ENCODE measurements at places on chromosomes 5 and 9. TPM values are rescaled to one million over a fixed set of nuclear protein-coding genes. Genes with fewer than 3 reads are reported as not detected.
A peak's percentile ranks its signal among the peaks of the same experiment; 100 is the strongest.

GRCh38 chr9:72445306-72445995, 76.0 kb upstream of the TMC1 start:
- DNase-seq: no peak

- DNase-seq: no peak
Observed at GRCh38 chr5:75277463-75277862, 40.8 kb upstream of the ANKRD31 start.

DNA sequence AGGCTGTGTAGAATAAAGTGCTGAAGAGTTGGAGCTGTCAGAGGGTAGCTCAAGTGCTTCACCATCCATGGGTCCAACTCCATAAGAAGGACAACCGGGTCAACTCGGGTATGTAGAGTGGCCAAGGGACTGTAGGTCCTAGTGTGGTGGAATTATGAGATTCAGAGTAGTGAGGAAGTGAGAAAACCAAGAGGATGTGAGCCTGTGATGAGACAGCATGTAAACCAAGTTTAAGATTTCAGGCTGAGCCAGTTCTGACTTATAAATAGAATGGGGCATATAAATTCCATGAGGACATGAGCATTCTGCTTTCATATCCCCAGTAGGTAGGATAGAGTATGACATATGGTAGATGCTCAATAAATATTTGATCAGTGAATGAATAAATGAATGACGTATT, 96.3 kb downstream of the CFAP95 start:
- no peak for DNase-seq

DNA sequence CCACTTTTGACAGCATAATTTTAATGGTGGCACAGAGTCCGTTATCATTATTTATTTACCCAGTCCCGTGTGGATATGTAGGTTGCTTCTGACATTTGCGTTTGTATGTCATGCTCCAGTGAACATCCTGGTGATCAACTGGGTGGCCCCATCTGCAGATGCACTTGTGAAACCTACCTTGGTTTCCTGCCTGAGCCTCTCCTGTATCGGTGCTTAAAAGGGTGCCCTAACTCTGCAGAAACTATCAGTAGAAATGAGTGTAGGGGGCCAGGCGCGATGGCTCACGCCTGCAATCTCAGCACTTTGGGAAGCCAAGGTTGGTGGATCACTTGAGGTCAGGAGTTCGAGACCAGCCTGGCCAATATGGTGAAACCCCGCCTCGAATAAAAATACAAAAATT, 92.1 kb upstream of the IER5L start:
- no peak for DNase-seq

GRCh38 chr9:101620452-101620851, 25.7 kb upstream of the PPP3R2 start:
- no peak for DNase-seq

DNA sequence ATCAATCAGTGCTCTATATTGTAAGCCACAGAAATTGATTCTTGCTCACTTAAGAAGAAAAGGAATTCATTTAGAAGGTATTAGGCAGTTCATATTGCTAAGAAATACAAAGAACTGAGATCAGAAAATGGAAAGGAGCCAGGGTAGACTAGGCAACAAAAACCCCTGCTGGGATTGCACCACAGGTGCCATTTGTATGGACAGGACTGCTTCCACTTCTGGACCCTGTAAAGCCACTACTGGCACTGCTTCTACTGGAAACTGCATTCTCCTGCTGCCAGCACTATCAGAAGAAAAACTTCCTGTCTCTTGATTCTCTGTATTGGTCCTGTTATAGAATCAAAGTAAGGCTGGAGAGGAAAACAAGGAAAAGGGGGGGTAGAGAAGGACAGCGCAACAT, 45.9 kb downstream of the CERT1 start:
- peak; percentile 39 for DNase-seq

GRCh38 chr5:135434591-135435466, 12.3 kb downstream of the DCANP1 start:
- no peak for DNase-seq

GRCh38 chr9:137564817-137565411, 13.2 kb downstream of the MRPL41 start:
- DNase-seq: no peak

Gene OTULINL
- 7.4 TPM for total RNA-seq
